ENCODE measurements at places on chromosomes 13 and 19.

GRCh38 chr19:2805991-2806649 lies 13.5 kb upstream of the ZNF554 start:
- H3K27ac ChIP-seq, result no peak overlapping the region
- no peaks in the 10 kb centered on the region for H3K27me3 ChIP-seq
- no peaks in the 10 kb centered on the region for H3K36me3 ChIP-seq
- no peak overlapping the region for H3K4me3 ChIP-seq

GRCh38 chr13:33480561-33480960 lies 195.0 kb upstream of the STARD13 start:
- H3K27me3 ChIP-seq, result no peaks in the 10 kb centered on the region
- H3K36me3 ChIP-seq, result no peaks in the 10 kb centered on the region
- no peak for DNase-seq
- 0 out of 2 replicates have a peak, but pooled peaks cover 4% of the 10 kb centered on the region for H3K4me1 ChIP-seq
- H3K27ac ChIP-seq, result no peak overlapping the region

GRCh38 chr13:80180740-80181355 lies 160.1 kb downstream of the SPRY2 start:
- no peaks in the 10 kb centered on the region for H3K36me3 ChIP-seq
- no peak overlapping the region for H3K27ac ChIP-seq
- no peak overlapping the region for H3K4me3 ChIP-seq
- no peak for DNase-seq

- no peak for DNase-seq
- H3K4me3 ChIP-seq, result no peak overlapping the region
- H3K27me3 ChIP-seq, result no peaks in the 10 kb centered on the region
- no peaks in the 10 kb centered on the region for H3K4me1 ChIP-seq
- H3K27ac ChIP-seq, result no peak overlapping the region
Observed at GRCh38 chr19:6510618-6511017, 8.5 kb upstream of the TUBB4A start.

- H3K27me3 ChIP-seq, result no peaks in the 10 kb centered on the region
- H3K36me3 ChIP-seq, result no peaks in the 10 kb centered on the region
- H3K4me1 ChIP-seq, result no peaks in the 10 kb centered on the region
Observed at GRCh38 chr13:33554919-33555791, 262.8 kb upstream of the RFC3 start.

DNA sequence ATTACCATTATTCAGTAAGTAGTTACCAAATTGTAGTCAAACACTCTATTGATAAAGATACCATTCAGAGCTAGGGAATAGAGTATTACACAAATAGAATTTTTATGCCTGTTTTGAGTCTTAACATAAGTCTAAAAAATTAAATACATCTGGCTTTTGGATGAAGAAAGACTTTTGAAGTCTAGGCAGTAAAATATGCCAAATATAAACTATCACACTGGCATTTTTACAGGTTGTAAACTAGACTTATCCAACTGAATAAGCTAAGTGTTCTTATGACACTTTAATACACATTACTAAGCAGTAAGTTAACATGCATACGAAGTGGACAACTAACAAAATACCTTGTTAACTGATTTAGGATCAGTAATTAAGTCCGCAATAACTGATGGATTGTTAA lies 108.9 kb downstream of the MAB21L1 start:
- no peak for DNase-seq
- no peak overlapping the region for H3K4me3 ChIP-seq
- H3K4me1 ChIP-seq, result no peaks in the 10 kb centered on the region
- H3K27me3 ChIP-seq, result no peaks in the 10 kb centered on the region
- H3K27ac ChIP-seq, result no peak overlapping the region
- H3K36me3 ChIP-seq, result no peaks in the 10 kb centered on the region

GRCh38 chr13:21911646-21912298 lies 240.9 kb downstream of the FGF9 start:
- H3K27ac ChIP-seq, result no peak overlapping the region
- no peak overlapping the region for H3K4me3 ChIP-seq
- DNase-seq, result no peak
- peaks cover 52% of the 10 kb centered on the region for H3K27me3 ChIP-seq
- H3K36me3 ChIP-seq, result no peaks in the 10 kb centered on the region
- H3K4me1 ChIP-seq, result no peaks in the 10 kb centered on the region

DNA sequence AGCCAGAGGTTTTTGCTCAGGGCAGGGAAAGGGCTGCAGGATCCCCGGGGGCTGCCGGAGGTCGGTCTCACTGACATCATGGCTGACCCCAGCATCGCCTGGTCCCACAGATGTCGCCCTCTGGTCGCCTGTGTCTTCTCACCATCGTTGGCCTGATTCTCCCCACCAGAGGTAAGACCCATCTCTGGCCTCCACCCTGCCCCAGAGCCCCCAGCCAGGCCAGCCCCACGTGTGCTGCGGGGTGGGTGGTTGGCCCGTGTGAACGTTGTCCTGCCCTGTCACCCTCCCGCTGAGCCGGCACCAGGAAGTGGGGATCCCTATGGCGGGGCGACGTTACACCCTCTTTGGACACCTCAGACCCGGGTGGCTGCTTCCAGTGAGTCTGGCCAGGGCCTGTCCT lies 906 bp downstream of the FXYD5 start:
- H3K27ac ChIP-seq, result peak overlapping the region; percentile 66
- H3K4me3 ChIP-seq, result peak overlapping the region; percentile 71
- no peaks in the 10 kb centered on the region for H3K27me3 ChIP-seq
- no peak for DNase-seq
- peaks cover 30% of the 10 kb centered on the region for H3K4me1 ChIP-seq

GRCh38 chr19:28501976-28502375 lies 711.0 kb downstream of the UQCRFS1 start:
- H3K27me3 ChIP-seq, result peaks cover 18% of the 10 kb centered on the region
- H3K36me3 ChIP-seq, result no peaks in the 10 kb centered on the region
- no peak for DNase-seq

- 0 out of 2 replicates have a peak, but pooled peaks cover under 1% of the 10 kb centered on the region for H3K36me3 ChIP-seq
- no peak overlapping the region for H3K4me3 ChIP-seq
- H3K27ac ChIP-seq, result no peak overlapping the region
- H3K4me1 ChIP-seq, result no peaks in the 10 kb centered on the region
- no peak for DNase-seq
Observed at GRCh38 chr19:1084024-1084868, 10.9 kb downstream of the POLR2E start.

GRCh38 chr19:17255150-17255621 lies 9.4 kb downstream of the USHBP1 start:
- H3K4me3 ChIP-seq, result no peak overlapping the region
- peak overlapping the region; percentile 68 for H3K27ac ChIP-seq
- H3K27me3 ChIP-seq, result no peaks in the 10 kb centered on the region
- DNase-seq, result peak; percentile 95
- H3K4me1 ChIP-seq, result peaks cover 17% of the 10 kb centered on the region
